Osteocyte (in vitro differentiated cells): ENCODE measurements at places on chromosomes 7 and 10. TPM values are rescaled to one million over a fixed set of nuclear protein-coding genes. Genes with fewer than 3 reads are reported as not detected.

FKBP6 gene
- total RNA-seq: not detected in 2 replicates

PROSER2 gene
- 7.1 and 8.8 TPM in 2 replicates for total RNA-seq

ZNF518A gene
- 14.9 and 15.6 TPM in 2 replicates for total RNA-seq

LANCL2 gene
- 11.6 and 12.6 TPM in 2 replicates for total RNA-seq

TRIL gene
- 3.5 and 4.0 TPM in 2 replicates for total RNA-seq

PTF1A gene
- not detected in 2 replicates for total RNA-seq

PRLHR gene
- total RNA-seq: not detected in 2 replicates

SLC13A1 gene
- total RNA-seq: not detected in 2 replicates

SEMA3E gene
- 1.6 and 2.5 TPM in 2 replicates for total RNA-seq

TFR2 gene
- 0.19 and 0.31 TPM in 2 replicates for total RNA-seq

CCDC201 gene
- total RNA-seq: not detected in 2 replicates

ZNF365 gene
- 0.44 and 1.0 TPM in 2 replicates for total RNA-seq

C10orf53 gene
- total RNA-seq: not detected in 2 replicates
